ENCODE measurements at places on chromosomes 4 and X.

DNA sequence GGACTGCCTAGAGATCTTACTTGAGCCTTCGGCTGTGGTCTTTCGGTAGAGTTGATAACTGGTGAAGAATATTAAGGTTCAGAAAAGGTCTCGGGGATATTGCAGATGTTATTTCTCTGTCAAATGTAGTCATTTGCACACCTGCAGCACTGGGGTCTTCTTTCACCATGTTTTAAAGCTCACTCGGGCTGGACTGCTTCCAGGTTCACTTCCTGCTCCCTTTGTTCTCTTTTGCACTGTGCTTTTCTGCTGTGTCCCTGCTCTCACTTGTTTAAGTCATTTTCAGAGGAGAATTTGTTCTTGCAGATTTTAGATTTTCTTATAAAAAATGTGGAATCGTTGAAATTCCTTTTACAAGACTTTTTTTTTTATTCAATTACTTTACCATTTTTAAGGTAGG lies 68.5 kb downstream of the BMPR1B start:
- DNase-seq, result no peak

DNA sequence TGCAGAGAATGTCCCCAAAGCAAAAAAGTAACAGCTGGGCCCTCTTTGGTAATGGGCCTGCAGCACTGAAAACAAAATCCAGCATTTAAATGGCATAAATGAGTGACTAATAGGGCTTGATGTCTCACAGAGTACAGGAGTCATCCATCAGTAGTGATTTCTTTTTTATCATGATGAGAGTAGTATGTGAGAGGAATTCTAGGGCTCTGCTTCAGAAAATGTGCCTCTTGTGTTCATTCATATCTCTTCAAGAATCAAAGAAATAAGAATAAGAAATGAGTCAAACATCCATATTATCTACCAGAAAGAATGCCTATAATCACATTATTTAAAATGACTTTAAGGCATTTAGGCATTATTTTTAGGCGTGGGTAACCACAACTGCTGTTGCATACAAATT lies 792.9 kb upstream of the HTR2C start:
- no peak for DNase-seq

GRCh38 chrX:10484683-10485247 lies 135.6 kb downstream of the MID1 start:
- no peak for DNase-seq

- no peak for DNase-seq
Measured at GRCh38 chr4:83852085-83852451, 316.2 kb downstream of the GPAT3 start.

DNA sequence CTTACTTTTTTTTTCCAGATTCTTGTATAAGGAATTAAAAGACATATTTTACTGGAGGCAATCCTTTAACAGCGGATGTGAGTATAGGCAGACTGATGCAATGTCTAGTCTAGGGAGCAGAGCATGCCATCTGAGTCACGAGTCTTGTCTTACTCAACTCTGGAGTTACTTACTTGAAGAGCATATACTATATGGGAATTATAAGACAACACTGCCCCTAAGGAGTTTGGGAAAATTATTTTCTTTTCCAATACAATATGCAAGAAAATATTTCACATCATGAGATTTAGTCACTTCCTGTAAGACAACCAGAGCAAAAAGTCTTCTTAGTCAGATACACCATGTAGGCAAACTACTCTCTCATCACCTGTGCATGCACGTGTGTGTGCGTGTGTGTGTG lies 537.3 kb upstream of the FTHL17 start:
- DNase-seq, result no peak

- DNase-seq, result no peak
Measured at GRCh38 chrX:115913575-115913974, 257.0 kb upstream of the AGTR2 start.

DNA sequence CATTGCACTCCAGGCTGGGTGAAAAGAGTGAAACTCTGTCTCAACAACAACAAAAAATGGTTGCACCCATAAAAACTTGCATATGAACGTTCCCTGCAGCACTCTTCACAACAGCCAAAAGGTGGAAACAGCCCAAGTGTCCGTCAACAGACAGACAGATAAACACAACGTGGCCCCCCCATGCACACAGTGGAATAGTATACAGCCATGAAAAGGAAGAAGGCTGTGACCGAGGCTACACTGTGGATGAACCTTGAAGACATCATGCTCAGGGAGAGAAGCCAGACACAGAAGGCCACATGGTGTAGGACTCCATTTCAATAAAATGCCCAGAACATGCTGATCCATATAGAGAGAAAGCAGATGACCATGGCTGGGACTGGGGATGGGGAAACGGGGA lies 33.5 kb upstream of the ASMTL start:
- no peak for DNase-seq

DNA sequence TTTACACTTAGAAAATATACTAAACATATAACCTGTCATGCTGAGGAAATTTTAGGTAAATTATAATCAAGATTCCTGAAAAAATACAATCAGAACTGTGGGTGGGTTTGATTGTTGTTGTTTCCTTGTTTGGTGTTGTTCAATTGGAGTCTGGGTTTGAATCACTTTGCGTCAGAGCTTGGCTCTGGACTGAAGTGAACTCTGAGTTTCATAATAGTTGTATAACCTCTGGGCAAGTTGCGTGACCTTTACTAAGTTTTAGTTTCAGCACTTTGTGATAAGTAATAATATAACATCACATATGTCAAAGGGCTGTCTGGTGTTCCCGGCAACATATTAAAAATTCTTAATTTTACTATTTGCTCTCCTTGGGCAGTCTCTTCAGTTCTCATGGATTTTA lies 758.1 kb downstream of the RAPGEF2 start:
- DNase-seq, result no peak

DNA sequence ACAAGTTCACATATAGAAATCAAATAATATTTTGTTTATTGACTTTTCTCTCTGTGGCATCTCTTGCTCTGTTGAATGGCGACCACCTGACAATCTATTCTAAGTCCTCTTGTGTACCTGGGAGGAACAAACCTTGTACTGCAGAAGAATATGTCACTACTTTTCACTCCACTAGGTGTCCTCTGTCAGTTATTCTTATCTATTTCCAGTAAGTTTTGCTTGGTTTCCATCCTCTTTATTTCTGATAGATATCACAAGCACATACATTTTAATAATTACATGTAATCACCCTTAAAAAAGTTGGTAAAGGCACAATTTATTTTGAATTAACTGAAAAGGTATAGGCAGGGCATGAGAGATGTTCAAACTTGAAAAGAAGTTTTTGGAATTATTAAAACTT lies 238.4 kb downstream of the SNCA start:
- DNase-seq, result no peak

- DNase-seq, result no peak
Measured at GRCh38 chr4:149884046-149884445, 68.4 kb upstream of the IQCM start.

DNA sequence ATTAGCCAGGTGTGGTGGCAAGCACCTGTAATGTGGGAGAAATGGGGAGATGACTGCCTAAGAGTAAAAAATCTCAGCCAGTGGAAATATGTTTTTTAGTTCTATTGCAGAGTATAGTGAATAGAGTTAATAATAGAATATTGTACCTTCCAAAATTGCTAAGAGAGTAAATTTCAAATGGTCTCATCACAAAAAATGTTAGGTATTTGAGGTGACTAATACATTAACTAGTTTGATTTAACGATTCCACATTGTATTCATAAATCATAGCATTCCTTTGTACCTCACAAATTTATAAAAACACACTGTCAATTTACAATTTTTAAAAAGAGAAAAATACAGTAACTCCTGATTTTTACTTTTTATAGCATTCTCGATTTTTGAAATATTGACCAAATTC lies 681.5 kb upstream of the EPHA5 start:
- DNase-seq, result no peak

GRCh38 chr4:128287141-128287870 lies at the start of gene PGRMC2:
PGRMC2 (minus strand) TSS chr4:128287813; CDS start chr4:128287790, 23 bp downstream.
- no peak for DNase-seq

GRCh38 chr4:169603312-169603711 lies 9.1 kb downstream of the NEK1 start:
- no peak for DNase-seq

- no peak for DNase-seq
Measured at GRCh38 chrX:36019125-36019524, 99.6 kb downstream of the CFAP47 start.

DNA sequence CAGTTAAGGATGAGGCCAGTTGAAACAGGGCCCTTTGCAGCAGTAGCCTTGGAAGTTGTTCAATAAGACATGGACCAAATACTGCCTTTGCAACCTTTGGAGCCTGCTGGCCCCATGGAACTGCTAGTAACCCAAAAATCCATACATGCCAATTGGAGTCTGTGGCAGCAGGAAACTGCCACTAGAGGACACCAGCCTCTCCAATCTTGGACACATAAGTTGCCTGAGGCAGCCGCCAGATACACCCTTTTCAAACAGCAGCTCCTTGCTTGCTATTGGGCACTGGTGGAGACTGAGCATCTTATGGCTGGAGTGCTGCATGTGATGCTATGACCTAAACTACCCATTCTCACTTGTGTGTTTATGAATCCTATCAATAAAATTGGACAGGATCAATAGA lies 14.8 kb upstream of the LAP3 start:
- no peak for DNase-seq

GRCh38 chrX:118864063-118864635 lies 40.5 kb downstream of the ZCCHC12 start:
- no peak for DNase-seq

DNA sequence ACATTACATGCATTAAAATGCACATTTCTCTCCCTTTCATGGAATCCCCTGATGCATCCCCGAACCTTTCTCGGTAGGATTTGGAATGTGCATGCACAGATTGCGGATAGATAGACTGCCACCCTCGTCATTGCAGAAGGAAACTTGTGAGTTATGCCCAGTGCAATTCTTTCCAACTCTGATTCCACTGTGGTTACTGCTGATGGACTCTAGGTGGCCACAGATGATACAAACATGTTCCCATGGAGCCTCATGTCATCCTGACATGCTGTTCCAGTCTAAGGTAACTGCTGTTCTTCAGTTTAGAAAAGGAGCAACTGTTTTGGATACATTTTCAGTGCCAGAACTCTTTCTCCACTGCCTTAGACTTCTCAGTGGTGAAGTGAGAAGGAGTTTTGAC lies 9.1 kb upstream of the VCX3B start:
- DNase-seq, result no peak

DNA sequence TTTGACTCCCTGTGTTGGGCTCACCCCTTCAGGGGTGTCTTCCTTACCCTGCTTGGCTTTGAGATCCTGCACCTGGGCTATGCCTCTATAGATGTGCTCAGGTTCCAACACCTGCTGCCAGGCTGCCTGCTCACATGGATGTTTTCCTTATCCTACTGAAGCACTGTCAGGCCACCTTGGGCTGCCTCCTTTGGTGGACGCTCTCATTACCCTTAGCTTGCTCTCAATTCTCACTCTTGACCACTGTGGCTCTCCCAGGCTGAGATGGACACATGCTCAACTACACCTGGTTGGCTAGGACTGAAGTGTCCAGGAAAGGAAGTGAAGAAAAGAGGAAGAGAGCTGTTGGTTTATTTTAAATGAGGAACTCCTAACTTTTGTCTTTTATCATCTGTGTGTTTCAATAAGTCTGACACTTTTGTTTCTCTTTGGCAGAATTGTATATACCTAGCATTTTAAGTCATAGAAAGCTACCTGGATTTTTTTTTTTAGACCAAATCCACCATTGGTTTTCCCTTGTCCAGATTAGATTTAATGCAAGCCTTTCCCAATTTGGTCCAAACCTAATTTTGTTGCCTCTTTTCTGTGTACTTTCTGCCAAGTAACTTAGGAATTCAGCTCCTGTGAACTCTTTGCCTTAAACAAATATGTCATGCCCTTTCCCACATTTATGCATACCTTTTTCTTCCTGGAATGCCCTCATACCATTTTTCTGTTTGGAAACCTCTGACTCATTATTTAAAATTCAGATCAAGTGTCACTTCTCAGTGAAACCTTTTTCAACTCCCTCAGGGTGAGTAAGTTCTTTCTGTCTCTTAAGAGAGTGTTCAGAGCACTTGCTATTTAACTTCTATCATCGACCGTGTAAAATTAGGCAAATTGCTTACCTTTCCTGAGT lies 175.8 kb downstream of the GC start:
- DNase-seq, result no peak

GRCh38 chrX:149804102-149804501 lies 22.4 kb downstream of the MAGEA9 start:
- DNase-seq, result no peak

DNA sequence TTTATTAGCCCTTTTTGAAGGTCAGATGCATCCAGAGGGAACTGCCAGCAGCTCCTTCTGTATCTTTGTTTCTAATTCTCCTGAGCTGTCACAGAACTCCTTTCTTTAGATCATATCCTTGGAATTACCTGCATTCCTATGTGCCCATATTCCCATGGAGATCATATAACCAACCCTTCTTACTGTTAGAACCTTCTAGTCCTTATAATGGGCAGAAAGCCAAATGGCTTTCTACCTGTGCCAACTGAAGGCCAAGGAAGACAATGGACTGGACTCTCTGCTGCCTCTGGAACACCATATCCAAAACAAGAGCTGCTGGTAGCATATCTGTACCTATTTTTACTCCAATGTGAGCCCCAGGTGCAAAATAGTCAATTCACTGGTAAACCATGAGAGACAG lies 60.7 kb downstream of the TBC1D9 start:
- no peak for DNase-seq

- no peak for DNase-seq
Measured at GRCh38 chr4:122576261-122577188, 44.3 kb downstream of the IL21 start.
